ENCODE measurements at places on chromosomes 1 and 21.

DNA sequence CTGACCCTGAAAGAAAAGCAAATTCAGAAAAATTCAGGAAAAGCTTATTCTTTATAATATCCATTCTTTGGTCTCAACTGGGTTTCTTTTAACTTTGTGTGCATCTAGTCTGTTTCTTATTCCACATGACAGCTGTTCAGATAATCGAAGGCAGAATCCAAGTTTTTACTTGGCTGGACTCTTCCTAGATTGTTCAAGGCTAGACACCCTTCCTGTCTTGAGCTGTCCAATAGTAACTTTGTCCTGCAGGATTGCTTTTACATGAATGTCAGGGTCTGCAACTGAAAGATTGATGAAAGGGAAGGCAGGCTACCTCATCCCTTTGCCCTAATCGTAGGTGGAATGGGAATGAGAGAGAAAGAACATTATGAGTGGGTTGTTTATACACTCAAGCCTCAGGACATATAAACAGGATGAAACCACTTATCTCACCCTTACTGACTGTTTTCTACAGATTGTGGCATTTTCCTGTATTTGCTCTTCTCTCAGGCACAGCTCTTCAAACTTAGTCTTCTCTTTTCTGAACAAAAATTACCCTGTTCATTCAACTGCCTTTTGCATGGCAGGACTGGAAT lies 76.9 kb downstream of the LEPR start:
- DNase-seq, result no peak

DNA sequence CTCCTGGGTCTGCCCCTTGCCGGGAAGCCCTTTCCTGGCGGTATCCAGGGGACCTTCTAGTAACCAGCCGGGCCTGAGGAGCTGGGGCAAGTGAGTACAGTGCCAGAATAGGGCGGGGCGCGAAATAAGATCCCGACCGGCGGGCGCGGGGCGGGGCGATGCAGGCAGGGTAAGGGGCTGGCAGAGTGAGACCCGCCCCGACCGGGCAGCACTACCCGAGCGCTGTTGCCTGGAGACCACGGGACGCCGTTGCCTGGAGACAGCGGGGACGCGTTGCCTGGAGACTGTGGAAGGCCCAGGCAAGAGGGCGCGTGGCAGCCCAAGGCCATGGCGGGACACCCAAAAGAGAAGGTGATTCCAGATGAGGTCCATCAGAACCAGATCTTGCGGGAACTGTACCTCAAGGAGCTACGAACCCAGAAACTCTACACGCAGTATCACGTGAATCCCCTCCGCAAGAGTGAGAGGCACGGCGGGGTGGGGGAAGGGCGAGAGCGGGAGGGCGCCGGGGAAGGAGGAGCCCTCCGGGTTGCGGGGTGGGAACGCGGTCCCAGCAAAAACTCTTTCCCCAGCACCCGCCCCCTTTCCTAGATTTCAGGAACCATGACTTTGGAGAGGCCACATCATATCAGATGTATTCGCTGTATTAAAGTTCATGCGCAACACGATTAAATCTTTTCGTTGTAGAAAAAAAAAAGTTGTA lies 24.3 kb downstream of the EBNA1BP2 start:
- peak; percentile 20 for DNase-seq

DNA sequence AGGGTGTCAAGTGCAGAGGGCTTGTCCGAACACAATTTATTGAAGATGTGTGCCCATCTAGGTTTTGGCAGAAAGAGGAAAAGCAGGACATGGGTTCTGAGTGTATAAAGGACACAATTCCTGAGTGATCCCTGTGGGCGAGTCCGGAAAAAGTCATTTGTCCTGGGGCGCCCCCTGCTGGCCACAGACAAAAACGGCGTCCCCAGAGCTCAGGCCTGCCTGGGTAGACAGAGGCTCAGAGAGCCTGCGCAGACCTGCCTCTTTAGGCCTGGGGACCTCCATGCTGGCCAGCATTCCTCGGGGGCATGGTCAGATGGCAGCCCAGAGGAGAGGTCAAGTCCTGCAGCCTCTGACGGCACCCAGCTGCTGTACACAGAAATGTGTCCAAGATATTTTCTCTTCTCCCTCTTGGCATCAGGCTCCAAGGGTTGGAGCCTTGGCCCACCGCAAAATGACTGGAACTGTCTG lies 65.5 kb upstream of the LRP8 start:
- peak; percentile 88 for DNase-seq

DNA sequence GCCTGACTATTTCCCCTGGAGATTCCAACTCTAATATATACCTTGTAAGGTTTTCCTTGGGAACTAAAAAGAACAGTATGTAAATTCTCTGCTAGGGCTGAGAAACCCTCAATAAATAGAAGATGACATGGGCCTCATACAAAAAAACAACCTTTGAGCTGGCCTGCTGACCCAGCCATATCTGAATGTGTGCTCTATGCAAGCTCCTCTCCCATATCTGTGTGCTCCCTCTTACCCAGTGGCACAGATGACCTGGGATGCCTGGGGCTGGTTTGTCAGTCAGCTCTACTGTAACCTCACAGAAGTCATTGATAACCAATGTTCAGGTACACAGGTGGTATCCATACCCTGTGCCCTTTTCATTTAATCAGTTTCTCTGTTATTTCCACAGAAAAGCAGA lies 329.2 kb downstream of the SEC16B start:
- no peak for DNase-seq

DNA sequence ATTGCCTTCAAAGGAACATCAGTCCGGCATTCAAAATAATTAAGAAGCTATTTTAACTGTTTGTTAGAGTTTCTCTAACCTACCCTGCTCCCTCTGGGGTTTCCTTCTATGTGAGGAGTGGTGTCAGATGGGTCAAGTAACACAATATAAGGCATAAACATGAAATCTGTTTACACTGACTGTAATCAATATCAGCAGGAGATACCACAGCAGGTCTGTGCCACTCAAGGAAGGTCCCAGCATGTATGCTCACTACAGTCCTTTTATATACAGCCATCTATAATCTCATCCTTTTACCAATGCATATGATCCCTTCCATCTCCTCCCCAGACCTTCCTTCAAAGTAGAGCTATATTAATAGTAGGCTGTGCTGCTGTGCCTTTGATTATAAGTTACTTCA lies 25.4 kb downstream of the EEIG2 start:
- DNase-seq, result no peak

GRCh38 chr21:32921632-32922230 lies 104.0 kb upstream of the OLIG2 start:
- no peak for DNase-seq

GRCh38 chr1:27021354-27022031 lies 8.8 kb upstream of the TENT5B start:
- DNase-seq, result no peak

DNA sequence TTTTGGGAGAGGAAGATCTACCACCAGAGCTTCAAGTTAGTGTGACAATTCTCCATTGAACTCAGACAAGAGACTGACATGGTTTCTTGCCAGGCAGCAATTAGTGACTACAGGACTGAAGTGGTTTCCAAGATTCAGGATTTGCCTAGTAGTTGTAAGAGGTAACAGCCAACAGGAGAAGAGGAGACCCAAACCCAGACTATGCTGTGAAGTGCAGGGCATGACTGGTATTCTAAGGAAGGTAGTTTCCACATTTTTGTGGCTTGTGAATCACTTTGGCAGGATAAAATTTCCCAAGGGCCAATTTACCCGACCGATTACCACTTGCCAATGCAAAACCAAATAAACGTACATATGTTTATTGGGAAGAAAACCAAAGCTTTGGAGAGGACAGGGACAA lies 14.7 kb upstream of the RAP1A start:
- DNase-seq, result no peak
